ENCODE measurements at places on chromosomes 4 and X. TPM values are rescaled to one million over a fixed set of nuclear protein-coding genes. Genes with fewer than 3 reads are reported as not detected.

NDUFC1 gene
- total RNA-seq, result 17.4 TPM

PDGFRA gene
- total RNA-seq, result 222 TPM

AFF2 gene
- total RNA-seq, result 0.27 TPM

ARMCX4 gene
- 11.5 TPM for total RNA-seq

XAGE2 gene
- total RNA-seq, result not detected

ADH1B gene
- 906 TPM for total RNA-seq

SPANXC gene
- total RNA-seq, result not detected

LRRC66 gene
- total RNA-seq, result 0.68 TPM

GK2 gene
- total RNA-seq, result not detected

IL1RAPL2 gene
- total RNA-seq, result 0.49 TPM

GLRB gene
- 6.1 TPM for total RNA-seq

RAB39B gene
- 0.54 TPM for total RNA-seq

ZFP92 gene
- total RNA-seq, result 2.2 TPM

STS gene
- 3.5 TPM for total RNA-seq

PPEF1 gene
- total RNA-seq, result not detected

DCHS2 gene
- total RNA-seq, result 13.6 TPM

ABCG2 gene
- total RNA-seq, result 1.3 TPM

FGD1 gene
- total RNA-seq, result 3.2 TPM

MAGED4 gene
- total RNA-seq, result 0.27 TPM

DMRTC1 gene
- 0.55 TPM for total RNA-seq

SSX2B gene
- total RNA-seq, result not detected

TMEM156 gene
- total RNA-seq, result not detected

FAM47A gene
- not detected for total RNA-seq

C4orf51 gene
- not detected for total RNA-seq

DOK7 gene
- total RNA-seq, result not detected

SATL1 gene
- total RNA-seq, result not detected

MXRA5 gene
- 5.8 TPM for total RNA-seq

N4BP2 gene
- total RNA-seq, result 9.2 TPM

All from sigmoid colon (tissue), 7 donors.